ENCODE measurements at places on chromosomes 6 and 20. TPM values are rescaled to one million over a fixed set of nuclear protein-coding genes. Genes with fewer than 3 reads are reported as not detected.

CASS4 gene
- total RNA-seq = 0.21 TPM

MMP24 gene
- total RNA-seq = not detected

MYLK2 gene
- total RNA-seq = not detected

PHACTR1 gene
- not detected for total RNA-seq

LST1 gene
- not detected for total RNA-seq

TBC1D7 gene
- total RNA-seq = 24.9 TPM

TEAD3 gene
- total RNA-seq = 13.4 TPM
